Stimulated activated CD8-positive, alpha-beta memory T cell treated with anti-CD3 and anti-CD28 coated beads, Interleukin-15, amount 100 ng/mL, for 4 hours (primary cell): ENCODE measurements at places on chromosomes 1 and 21.

- no peak for DNase-seq
Measured at GRCh38 chr21:44285138-44285992, at the start of gene AIRE. Gene AIRE, plus strand, starts transcription at chr21:44285876. Its CDS starts 131 bp downstream, at chr21:44286007.

DNA sequence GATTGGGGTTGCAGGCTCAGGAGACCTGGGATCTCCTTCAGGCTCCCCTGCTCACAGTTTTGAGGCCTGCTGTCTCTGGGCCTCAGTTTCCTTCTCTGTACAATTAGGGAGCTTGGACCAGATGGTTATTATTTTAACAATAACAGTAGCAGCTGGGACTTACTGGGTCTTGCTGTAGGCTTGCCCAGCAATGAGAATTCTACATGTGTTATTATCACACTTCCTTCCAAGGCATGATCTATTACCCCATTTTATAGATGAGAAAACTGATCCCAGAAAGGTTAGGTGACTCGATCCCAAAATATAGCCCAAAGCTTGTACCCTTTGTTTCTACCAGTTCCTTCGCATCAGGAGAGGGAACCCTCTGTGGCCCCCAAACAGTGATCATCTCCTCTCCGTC is 153.8 kb downstream of the PTPRU start:
- no peak for DNase-seq

GRCh38 chr1:209829716-209830115 is 1.9 kb downstream of the UTP25 start:
- no peak for DNase-seq

DNA sequence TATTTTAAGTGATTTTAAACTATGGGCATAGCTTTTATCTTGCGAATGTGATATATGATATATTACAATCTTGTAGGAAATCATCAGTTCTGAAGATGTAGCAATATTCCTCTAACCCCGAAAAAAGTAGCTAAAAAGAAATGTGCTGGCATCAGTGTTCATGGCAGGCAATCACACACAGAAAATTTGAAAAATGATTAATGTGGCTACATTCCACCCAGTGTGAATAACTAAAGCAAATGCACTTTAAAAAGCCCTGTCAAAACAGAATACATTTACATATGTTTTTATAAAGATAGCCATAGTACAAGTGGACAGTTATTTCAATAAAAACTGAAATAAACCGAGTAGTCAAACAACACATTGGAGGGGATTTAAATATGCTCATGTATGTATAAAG is 260.2 kb downstream of the HHAT start:
- no peak for DNase-seq

DNA sequence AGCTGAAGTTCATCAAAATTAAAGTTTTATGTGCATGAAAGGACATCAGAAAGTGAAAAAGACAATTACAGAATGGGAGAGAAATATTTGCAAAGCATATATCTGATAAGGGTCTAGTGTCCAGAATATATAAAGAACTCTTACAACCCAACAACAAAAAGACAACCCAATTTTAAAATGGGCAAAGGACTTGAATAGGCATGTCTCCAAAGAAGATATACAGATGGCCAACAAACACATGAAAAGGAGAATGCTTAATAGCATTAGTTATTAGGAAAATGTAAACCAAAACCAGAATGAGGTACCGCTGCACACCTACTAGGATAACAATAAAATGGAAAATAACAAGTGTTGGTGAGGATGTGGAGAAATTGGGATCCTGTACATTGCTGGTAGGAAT is 1.7 kb upstream of the PSEN2 start:
- DNase-seq, result no peak

DNA sequence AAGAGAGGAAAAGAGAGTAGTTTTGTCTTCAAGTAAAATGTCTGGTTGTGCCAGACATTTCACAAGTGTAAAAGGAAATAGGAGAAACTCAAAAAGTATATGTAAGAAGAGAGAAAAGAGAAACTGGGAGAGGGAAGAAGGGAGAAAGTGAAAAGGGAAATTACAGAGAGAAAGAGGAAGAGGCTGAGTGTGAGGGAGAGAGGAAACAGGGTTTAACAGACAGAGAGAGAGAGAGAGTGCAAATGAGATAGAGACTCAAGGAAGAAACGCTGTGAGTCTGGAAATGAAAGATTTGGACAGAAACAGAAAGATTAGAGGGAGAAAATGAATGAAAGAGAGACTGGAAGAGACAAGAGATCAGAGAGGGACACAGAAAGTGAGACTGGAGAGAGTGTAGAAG is 806.2 kb downstream of the PLA2G4A start:
- no peak for DNase-seq

GRCh38 chr1:112165375-112165774 is 175.9 kb upstream of the KCND3 start:
- no peak for DNase-seq

GRCh38 chr1:110541906-110542395 is 23.0 kb upstream of the KCNA10 start:
- DNase-seq, result no peak

DNA sequence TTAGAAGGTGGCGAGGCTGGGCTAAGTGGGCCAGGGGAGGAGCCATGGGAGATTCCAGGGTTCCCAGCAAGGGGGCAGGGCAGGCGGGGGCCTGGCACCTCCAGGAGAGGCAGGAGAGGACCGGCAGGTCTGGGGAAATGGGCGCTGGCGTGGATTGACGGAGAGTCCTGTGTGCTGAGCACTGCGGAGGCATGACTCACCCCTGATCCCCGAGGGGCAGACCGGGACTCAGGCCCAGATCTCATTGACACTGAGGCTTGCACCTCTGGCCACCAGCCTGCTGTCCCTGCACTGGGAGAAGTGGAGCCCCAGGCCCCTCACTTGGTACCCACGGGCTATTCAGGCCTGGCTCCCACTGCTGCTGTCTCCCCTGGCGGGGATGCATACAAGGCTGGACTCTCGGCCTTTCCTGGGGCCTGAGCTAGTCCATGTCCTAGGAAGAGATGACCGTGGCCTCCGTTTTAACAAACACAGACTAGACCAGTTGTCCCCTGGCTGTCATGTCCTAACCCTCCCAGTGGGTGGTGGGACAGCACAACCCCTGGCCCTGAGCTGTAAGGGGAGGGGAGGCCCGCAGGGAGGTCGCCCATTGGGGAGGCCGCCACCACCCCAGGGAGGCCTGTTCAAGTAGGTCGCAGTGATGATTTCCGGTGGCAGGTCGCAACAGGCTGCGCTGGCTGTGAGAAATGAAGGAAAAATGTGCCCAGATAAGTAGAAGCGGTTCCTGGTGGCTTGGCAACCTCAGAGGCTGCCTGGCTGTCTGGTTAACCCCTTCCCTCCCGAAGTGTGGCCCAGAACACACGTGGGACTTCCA is 39.7 kb downstream of the RIPK4 start:
- DNase-seq, result no peak

GRCh38 chr1:71232786-71233185 is 152.0 kb upstream of the ZRANB2 start:
- no peak for DNase-seq
